ENCODE measurements at places on chromosomes 11 and 22.

DNA sequence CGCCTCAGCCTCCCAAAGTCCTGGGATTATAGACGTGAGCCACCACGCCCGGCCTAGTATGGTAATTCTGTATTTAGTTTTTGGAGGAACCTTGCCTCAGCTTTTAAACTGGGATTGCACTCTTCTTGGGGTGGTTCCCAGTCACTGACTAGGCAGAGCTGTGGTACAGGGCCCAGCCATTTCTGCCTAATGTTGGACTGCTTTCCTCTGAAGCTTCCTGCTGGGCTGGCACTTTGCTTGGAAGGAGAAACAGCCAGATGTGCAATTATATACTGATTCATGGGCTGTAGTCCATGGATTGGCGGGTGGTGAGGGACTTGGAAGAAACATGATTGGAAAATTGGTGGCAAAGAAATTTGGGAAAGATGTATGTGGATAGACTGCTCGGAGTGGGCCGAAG is 17.6 kb upstream of the MCHR1 start:
- no peak for DNase-seq

- no peak for DNase-seq
Observed at GRCh38 chr11:11427140-11427539, 74.1 kb upstream of the CSNK2A3 start.

- DNase-seq: no peak
Observed at GRCh38 chr22:25669253-25670069, 72.5 kb upstream of the MYO18B start.

DNA sequence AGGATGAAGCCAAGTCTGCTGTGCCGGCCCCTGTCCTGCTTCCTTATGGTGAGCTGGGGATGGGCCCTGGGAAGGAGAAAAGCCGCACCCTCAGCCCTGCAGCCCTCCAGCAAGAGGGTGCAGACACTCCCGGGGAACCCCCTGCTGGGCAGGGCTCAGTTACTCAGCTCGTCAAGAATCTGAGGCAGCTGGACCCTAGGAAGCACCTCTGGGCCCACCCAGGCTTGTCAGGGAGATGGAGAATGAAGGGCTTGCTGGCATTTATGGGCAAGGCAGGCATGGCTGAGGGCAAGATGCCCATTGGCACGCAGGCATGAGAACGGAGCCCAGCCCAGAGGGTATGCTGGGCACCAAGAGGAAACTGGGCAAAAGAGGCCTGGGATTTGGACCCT is 12.9 kb downstream of the RELT start:
- no peak for DNase-seq

GRCh38 chr22:46915950-46916730 is 153.7 kb downstream of the TBC1D22A start:
- no peak for DNase-seq
